ENCODE measurements at places on chromosomes 4 and X.

DNA sequence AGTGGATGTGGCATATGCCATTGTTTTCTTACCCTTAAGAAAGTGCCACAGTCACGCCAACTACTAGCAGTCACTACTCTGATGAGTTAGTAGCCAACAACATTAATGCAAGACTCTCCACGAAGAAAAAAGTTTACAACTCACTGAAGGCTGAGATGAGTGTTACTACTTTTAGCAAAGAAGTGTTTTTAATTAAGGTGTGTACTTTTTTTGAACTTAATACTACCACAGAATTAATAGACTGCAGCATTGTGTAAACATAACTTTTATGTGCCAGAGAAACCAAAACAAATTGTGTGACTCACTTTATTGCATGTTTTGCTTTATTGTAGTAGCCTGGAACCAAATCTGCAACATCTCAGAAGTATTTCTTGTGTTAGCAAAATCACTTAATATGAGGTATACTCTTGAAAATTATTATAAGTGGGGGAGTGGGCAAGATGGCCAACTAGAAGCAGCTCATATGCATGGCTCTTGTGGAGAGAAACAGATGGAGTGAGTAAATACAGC is 2.2 kb upstream of the UGT2B4 start:
- no peak for DNase-seq

- no peak for DNase-seq
Measured at GRCh38 chrX:46152756-46153155, 392.5 kb downstream of the ZNF674 start.

DNA sequence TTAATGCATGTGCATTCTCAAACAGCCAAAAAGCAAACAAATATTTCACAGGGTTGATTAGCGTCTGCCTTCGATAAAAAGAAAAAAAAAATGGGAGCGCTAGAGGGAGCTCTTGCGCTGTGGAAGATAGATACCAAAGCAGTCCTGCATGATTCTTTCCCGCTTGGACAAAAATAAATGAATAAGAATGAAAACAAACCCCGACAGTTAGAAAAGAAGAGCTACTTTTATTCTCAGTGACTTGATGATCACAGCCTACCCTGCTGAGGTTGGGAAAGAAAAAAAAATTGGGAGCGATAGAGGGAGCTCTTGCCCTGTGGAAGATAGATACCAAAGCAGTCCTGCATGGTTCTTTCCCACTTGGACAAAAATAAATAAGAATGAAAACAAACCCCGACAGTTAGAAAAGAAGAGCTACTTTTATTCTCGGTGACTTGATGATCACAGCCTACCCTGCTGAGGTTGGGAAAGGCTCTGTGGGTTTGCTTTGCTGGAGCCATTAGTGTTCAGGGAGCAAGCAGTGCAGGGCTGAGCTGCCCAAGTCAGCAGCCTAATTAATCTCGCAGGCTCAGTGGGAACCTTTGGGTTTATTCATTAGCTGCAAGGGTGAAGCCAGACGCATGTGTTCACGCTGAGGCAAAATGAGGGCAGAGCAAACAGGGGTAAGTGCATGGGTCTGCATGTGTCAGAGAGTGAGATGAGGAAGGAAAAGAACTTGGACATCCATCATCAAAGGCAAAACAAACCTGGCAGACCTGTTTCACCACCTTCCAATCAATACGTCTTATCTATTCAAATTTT is 249.3 kb upstream of the PRKX start:
- DNase-seq, result no peak

DNA sequence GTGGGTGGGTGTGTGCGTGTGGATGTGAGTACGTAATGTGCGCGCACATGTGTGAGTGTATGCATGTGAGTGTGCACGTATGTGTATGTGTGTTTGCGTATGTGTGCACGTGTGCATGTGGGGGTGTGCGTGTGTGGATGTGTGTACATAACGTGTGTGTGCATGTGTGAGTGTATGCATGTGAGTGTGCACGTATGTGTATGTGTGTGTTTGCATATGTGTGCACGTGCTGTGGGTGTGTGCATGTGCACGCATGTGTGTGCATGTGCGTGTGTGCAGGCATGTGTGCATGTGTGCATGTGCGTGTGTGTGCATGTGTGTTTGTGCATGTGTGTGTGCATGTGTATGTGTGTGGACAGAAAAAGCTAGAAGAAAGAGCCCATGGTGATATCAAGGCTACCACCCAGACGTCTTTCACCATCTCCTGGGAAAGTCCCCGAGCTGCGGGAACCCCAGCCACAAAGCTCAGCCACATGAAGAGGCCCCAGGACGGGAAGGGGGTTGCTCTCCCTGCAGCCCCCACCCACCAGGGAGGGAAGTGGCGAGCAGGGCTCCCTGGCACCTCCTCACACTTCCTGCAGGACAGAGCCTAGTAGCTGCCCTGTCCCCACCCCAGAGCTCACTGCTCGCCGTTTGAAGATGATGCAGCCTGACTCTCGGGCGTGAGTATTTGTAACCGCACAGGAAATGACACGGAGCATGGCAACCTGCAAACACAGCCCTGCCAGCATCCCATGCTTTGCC is 108.3 kb downstream of the DCTD start:
- DNase-seq, result peak; percentile 47

DNA sequence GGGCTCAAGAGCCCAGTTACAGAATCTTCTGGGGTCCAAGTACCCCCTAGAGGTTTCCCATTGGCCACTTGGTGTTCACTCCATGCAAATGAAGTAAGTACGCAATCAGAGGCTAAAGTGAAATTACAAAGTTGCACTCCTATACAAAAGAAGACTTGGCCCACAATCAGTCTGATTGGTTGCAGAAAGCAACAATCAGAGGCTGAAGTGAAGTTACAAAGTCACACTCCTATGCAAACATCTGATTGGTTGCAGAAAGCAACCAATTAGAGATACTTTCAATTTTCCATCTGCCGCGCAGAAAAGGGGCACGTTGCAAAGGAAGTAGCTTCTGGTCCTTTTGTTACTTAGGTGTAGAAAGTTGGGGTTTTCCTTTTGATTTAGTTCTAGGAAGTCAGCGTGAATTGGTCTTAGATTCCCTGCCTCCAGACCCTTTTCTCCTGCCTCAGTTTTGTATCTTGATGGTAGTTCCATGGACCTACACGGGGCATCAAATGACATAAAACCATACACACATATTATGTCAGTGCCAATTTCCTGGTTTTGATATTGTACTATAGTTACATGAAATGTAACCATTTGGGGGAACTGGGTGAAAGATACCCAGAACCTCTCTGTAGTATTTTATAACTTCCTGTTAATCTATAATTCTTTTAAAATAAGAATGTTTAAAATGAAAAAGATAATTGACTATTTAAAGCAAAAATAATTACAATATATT is 12.4 kb upstream of the PIN4 start:
- DNase-seq, result no peak

All from stimulated activated CD4-positive, alpha-beta T cell treated with anti-CD3 and anti-CD28 coated beads, Interleukin-12 subunit alpha, Interleukin-12 subunit beta, amount 100 ng/mL, for 48 hours (primary cell).